ENCODE measurements at places on chromosomes 6 and 20.

- DNase-seq: no peak
Measured at GRCh38 chr20:19026121-19026878, 186.1 kb upstream of the SLC24A3 start.

- no peak for DNase-seq
Measured at GRCh38 chr6:116060572-116061283, at the start of gene FRK. Gene FRK (minus strand): TSS chr6:116060891. CDS start chr6:116060311, 580 bp downstream.

- no peak for DNase-seq
Measured at GRCh38 chr6:7537565-7538174, 3.8 kb upstream of the DSP start.

DNA sequence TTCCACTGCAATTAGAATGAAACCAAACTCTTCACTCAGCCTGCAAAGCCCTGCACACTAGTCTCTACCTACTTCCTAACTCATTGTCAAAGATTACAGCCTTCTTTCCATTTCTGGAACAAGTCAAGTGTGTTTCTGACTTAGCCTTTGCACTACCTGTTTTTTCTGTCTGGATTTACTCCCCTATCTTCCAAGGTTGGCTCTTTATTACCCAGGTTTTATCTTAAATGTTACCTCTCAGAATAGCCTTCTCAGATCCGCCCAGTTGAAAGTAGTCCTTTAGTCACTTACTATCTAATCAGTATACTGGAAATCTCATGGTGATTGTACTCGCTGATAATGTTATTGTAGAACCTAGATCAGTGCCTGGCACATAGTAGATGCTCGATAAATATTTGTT is 42.7 kb downstream of the TBPL1 start:
- no peak for DNase-seq

DNA sequence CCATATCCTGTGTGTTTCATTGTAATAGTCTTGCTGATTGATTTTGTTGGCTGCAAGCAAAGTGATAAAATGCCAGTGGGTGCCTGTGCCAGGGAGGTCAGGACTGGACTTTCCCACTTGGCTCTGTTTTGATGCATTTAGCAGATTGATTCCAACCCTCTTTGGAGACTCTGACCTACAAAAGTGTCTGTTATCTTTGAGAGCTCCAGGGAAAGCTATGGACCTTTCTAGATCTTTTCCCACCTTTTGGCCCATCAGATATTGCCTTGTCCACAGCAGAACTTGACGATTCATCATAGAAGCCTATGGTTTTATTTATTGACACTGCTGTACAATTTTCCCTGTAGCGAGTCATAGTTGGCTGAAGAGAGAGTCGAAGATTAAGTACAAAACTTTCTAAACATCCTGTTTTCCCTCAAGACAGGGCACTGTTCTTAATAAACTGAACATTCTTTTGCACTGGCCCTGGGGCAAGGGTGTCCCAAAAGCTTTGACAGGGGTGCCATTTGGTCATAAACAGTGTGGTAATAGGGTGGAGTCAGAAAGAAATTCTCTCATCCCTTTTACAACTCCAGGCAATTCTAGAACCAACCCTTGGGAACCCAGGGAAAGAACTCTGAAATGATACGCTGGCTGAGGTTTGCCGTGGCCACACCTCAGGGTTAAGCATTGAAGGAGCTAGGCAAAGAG is 53.7 kb downstream of the E2F3 start:
- no peak for DNase-seq

DNA sequence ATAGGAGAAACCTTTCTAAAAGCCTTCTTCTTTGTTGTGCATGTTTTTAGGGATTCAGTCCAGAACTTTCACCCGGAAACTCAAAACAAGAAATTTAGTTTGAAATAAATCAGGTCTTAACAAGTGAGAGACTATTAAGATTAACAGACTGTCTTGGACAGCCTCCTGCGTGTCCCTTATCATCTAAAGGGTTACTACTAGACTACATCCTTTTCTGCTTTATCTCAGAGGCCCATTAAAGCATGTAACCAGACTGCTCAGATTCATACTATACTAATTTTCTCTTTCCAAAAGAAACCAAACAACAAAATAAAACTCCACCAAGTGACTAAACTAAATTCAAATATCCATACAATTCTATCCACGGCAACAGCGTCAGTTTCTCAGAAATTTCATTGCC is 173.8 kb downstream of the GMPR start:
- no peak for DNase-seq

DNA sequence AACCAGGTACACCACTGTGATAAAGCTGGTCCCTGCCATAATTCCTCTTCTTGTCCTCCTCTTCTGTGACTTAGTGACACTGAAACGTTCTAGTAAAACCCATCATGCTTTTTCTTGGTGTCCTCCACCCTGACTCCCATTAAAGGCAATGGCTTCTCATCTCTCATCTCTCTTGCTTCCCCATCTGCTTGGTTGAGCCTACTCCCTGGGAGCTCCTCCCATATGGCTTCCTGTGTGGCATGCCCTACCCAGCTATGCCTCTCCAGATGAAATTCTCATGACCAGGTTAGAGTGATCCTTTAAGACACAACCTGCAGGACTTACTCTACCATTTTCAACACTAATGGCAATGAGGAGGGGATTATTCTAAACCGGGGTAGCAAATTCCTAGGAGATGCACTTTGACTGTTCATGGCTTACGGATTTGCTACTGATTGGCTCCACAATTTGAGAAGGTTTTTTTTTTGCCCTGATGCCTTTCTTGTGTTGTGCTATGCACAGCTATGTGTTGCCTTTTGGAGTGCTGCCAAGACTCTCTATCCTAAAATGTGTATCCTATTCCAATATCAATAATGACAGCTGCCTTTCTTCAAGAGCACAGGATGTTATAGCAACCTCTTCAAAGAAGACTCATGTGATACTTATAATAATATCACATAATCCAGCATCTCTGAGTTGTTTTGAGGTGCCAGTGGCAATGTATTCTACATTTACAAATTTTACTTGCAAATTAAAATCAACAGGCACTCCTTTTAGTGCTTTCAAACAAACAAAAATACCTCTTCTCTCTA is 6.1 kb downstream of the SIRPG start:
- DNase-seq: no peak

DNA sequence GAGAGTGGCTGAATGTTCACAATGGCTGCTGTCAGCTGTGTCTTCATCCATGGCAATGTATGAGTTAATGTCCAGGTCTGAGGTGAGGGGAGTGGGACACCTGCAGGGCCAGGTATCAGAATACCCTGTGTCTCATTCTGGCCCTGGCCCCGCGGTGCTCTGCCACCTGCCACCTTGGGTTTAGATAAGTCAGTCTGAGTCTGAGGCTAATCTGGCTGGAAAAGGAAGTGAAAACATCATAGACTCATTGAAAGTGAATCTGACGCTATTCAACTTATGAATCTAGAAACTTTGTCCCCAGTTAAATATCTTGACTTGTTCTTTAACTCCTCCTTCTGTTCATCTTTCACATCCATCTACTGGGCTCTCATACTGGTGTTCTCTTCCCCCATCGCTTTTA is 267.1 kb upstream of the JAG1 start:
- DNase-seq: no peak

DNA sequence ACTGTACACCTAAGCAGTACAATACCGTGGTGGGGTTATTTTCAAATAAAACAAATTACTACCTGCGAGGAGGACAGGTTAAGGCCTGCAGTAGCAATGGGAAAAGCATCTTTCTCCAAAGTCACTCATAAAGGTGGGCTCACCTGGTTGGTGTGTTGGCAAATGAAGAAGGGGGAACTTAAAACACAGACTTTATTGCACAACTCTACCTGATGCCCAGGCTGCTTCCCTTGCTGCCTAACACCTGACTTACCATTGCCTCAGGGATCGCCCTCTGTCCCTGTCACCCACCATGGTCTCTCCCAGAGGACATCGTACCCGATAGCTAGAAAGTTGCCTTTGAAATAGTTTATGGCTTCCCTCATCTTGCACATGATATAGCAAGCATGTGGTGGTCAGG is 53.6 kb downstream of the GNAS start:
- DNase-seq: no peak

GRCh38 chr20:39358052-39358451 is 395.9 kb downstream of the DHX35 start:
- DNase-seq: no peak

DNA sequence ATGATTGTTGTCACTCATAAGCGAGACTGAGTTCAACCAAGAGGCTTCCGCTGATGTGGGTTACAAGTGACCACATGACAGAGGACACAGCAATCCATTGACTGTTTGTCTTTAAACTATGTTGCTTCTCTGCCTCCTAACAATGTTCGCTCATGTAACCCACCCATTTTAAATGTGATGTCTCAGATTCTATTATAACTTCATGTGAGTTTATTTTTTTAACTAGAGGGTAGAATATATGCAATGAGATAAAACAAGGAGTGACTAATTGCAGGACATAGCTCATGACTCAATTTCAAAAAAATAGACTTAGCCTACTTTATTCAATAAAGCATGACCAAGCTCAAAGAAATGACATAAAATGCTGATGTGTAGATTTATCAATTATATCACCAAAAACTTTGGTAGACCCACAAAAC is 119.2 kb upstream of the SASH1 start:
- no peak for DNase-seq

DNA sequence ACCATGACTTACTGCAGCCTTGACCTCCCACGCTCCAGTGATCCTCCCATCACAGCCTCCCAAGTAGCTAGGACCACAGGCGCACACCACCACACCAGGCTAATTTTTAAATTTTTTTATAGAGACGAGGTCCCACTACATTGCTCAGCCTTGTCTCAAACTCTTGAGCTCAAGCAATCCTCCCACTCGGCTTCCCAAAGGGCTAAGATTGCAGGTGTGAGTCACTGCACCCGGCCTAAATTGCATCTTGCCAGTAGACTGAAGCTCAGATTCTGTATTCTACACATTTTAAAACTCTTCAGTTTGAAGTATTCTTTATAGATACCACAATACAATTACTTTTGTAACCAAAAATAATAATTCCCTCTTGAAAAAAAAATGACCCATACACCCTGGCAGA is 11.4 kb downstream of the NUDT3 start:
- no peak for DNase-seq

DNA sequence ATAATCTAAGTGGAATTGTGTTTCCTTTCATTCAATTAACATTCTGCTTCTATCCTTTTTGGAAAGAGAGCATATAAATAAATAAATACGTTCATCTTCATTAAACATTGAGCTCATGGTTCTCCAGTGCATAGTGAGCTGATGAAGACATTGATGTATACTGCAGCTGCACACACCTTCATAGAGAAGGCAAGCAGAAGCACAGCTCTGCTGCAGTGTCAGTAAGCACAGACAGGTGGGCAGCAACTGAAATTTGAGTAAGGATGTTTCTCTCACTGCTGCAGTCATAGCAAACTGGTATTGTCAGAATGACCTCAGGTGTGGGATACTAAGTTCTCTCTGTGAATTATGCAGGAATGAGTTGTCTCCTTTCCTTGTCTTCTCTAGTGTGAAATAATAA is 202.9 kb downstream of the DOK5 start:
- no peak for DNase-seq

DNA sequence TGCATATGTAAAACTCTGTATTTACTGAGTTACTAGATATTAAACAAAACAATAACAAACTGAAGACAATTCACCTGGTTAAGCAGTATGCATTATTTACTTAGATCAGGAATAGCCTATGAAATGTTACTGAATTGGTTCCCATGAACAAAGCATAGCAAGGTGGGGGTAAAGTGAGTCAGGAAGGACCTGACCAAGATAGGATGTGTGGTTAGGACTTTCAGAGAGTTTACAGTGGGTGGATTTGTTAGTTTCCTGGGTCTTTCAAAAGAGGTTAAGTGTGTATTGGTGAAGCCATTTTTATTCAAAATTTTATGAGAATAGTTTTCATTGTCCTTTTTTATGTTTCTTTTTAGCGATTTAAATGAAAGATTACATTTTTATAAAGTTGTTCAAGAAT is 32.9 kb downstream of the TBPL1 start:
- DNase-seq: no peak

- no peak for DNase-seq
Measured at GRCh38 chr6:66376001-66376400, 669.0 kb upstream of the EYS start.

- no peak for DNase-seq
Measured at GRCh38 chr6:153989989-153990388, 49.1 kb upstream of the OPRM1 start.

GRCh38 chr6:31086788-31087440 is 25.5 kb downstream of the C6orf15 start:
- no peak for DNase-seq

- DNase-seq: no peak
Measured at GRCh38 chr20:51434580-51435247, 107.8 kb downstream of the NFATC2 start.

- no peak for DNase-seq
Measured at GRCh38 chr6:117568247-117568646, 34.1 kb downstream of the GOPC start.

Data from activated gamma-delta T cell treated with anti-CD3 and anti-CD28 coated beads, Interleukin-2, amount 50 U/mL, for 16 hours (primary cell).